ENCODE measurements at places on chromosomes 16 and 17.

DNA sequence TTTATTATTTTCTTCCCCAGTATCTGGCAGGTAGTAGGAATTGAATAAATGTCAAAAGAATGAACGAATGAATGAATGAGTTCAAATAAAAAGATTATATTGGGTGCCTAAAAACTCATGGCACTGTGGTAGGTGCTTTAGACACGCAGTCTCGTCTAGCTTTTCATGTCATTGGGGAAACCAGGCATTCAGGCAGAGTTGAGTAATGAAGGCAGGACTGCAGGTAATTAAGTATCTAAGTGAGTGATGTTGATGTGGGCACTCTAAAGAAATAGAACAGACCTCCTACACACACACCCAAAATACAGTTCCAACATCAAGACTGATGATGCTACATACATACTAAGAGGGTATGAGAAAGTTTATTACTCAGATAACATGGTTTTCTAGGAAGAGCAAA is 96.6 kb downstream of the ZNF18 start:
- DNase-seq: no peak

DNA sequence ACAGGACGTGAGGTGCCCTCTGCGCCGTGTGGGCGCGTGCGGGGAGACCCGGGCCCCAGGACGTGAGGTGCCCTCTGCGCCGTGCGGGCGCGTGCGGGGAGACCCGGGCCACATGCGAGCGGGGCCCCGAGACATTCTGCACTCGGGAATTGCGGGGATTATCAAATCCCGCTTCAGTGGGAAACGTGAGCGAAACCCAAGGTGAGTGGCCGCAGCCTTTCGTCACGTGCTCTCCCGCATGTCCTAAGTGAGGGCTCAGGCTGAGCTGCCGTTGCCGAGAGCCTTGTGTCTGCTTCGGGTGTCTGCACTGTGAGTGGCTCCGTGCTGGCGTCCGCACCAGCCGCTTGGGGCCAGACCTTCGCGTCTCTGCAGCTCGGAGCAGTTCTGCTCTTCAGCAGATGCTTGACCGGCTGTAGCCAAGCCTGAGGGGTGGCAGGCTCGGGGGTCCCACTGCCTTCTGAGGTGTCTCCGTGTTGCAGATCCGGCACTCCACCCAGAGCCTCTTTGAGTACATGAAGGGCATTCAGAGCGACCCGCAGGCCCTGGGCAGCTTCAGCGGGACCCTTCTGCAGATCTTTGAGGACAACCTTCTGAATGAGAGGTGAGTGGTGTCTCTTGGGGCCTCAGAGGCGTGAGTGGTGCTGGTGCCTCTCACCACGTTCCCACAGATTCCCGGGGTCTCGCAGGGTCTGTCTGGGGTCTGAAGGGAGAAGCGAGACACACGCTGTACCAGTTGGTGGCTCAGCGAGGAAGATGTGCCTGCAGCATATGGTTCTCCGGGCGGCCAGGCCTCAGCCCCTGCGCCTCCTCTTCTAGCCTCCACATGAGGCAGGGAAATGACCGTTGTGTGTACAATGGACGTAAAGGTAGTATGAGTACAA is 90.5 kb upstream of the ZNF750 start:
- DNase-seq: no peak

GRCh38 chr16:10020866-10021265 is 161.4 kb downstream of the GRIN2A start:
- no peak for DNase-seq

GRCh38 chr17:66138120-66138519 is 53.8 kb downstream of the CEP112 start:
- no peak for DNase-seq

GRCh38 chr17:49035470-49036269 is 38.5 kb downstream of the IGF2BP1 start:
- DNase-seq: peak; percentile 18

DNA sequence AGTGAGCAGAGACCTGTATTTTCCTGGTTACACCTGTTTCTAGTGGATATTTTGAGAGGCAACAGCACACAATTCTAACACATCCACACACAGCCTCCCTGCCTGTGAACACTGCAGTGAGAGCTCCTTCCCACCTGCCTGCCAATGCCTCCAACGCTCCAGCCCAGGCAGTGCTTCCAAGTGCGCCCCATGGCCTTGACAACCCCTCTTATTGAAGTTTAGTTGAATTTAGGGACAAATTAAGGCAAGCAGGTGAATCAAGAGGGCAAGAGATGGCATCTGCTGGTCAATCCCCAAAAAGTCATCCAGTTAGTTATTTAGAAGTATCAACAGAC is 4.7 kb upstream of the MXRA7 start:
- DNase-seq: no peak

DNA sequence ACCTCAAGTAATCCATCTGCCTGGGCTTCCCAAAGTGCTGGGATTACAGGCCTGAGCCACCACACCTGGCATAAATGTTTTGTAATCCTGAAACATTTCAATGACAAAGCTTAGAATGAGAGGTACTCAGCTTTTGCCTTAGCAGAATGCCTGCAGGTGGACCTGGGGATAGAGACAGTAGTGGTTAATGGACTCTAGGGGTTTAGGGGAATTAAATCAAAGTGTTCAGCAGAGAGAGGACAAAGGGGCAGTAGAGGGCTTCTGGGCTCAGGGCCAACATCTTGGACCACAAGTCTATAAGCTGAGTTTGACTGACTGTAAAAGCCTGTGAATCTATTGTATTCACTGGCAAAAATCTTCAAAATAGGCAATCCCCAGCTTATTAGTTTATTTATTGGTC is 36.0 kb upstream of the MED13 start:
- no peak for DNase-seq

DNA sequence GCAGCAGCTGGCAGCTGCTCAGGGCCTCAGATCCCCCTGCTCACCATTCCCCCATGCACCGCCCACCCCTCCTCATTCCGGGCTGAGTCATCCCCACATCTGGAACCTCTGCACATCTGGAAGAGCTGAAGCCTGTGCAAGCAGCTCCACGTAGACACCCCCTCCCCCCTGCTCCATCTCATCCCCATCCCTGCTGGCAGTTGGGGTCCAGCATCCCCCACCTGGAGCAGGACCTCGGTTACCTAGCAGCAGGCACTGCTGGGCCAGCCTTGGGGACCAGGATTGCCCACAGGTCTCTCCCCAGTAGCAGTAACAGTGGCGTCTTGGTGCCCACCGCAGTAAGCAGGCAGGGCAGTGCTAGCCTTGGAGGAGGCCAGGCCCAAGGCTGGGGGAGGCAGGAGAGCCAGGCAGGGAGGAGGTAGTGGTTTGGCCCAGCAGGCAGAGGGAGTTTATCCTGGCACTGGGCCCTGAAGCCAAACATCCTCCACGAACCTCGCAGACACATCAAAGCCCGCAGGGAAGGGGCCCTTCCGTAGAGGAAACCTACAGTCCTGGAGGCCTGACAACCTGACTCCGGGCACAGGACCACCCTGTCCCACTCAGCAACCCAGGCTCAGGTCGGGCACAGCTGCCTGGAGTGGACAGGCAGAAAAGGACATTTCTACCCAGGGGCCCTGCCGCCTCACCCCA is 7.7 kb upstream of the TMEM92 start:
- no peak for DNase-seq

- DNase-seq: no peak
These were observed 204.8 kb downstream of the HAPSTR1 start for GRCh38 chr16:9296271-9296590.

- no peak for DNase-seq
These were observed 93.7 kb upstream of the TMEM97 start for GRCh38 chr17:28225271-28225670.

DNA sequence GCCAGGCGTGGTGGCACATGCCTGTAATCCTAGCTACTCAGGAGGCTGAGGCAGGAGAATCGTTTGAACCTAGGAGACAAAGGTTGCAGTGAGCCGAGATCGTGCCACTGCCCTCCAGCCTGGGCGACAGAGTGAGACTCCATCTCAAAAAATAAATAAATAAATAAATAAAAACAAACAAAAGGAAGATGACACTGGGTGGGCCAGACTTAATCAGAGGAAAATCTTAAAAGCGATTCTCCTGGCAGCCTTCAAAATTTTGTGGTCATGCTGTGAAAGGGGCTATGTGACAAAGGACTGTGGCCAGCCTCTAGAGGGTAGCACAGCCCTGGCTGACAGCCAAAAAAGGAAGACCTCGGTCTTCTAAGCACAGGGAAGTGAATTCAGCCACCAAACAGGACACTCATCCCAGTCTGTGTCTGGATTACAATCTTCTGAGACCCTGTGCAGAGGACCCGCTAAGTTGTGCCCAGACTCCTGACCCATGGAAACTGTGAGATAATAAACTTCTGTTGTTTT is 391.1 kb downstream of the CNTNAP4 start:
- DNase-seq: no peak

DNA sequence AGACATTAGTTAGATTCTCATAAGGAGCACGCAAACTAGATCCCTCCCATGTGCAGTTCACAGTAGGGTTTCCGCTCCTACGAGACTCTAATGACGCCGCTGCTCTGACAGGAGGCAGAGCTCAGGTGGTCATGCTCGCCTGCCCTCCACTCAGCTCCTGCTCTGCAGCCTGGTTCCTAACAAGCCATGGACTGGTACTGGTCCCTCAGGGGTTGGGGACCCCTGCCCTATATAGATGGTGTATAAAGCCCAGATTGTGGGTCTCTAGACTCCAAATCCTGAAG is 52.1 kb upstream of the LYRM9 start:
- no peak for DNase-seq

- no peak for DNase-seq
These were observed 2.7 kb downstream of the MSL1 start for GRCh38 chr17:40124279-40125141.

GRCh38 chr17:59377410-59377809 is 46.0 kb downstream of the YPEL2 start:
- DNase-seq: no peak

DNA sequence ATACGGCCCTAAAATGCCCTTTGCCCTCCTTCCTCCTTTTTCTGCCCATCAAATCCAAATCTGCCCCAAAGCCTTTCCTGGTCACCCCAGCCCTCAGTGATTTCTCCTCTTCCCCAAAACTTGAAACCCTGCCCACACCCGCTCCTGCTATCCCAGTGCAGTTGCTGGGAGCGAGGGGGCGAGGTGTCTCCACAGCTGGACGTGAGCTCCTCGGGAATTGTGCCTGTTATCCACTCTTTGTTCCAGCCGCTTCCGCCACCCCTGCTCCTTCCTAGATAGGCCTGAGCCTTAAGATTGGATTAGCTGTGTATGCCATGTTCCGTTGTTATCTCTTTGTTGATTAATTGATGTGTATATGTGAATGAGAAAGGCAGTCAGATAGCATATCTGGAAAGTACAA is 2.6 kb upstream of the KRT35 start:
- no peak for DNase-seq

DNA sequence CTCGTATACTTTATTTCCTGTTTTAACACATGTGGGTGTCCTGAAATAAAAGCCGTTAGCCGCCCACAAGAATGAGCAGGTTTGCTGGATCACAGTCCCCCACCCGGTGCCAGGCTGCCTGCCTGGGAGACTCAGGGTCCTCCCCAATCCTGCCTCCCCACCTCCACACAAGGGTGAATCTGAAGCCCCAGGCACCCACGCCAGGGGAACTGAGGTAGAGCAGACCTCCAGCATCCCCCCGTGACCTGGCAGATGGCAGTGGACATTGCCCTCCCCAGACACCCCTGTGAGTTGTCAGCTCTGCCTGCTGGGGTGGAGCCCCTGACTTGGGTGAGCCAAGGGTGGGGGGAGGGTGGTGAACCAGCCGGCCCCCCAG is 114.8 kb downstream of the METRNL start:
- no peak for DNase-seq

DNA sequence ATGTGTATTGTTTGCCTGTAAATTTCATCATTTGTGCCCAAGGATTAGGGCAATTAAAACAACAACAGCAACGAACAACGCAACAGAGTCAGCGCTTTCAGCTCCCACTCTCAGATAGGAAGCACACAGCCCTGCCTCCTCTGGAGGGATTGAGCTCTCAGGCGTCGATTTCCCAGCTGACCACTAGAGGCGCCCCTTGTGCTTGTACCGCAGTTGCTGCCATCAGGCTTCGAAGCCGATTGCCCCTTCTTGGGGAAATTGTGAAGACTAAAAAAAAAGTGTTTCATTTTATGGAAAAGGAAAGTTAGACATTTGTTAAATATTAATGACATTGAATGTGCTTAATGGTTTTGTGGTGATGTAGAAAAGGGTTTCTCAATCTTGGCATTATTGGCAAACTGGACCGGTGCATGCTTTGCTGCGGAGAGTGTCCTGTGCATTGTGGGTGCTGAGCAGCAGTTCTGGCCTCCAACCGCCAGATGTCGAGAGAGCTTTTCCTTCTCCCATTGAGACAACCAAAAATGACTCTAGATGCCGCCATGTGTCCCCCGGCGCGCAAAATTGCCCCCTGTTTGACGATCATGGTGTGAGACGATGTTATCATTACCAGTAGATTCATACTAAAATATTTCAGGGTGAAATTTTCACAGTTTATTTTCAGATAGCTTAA is 650.4 kb upstream of the RBFOX1 start:
- DNase-seq: no peak

DNA sequence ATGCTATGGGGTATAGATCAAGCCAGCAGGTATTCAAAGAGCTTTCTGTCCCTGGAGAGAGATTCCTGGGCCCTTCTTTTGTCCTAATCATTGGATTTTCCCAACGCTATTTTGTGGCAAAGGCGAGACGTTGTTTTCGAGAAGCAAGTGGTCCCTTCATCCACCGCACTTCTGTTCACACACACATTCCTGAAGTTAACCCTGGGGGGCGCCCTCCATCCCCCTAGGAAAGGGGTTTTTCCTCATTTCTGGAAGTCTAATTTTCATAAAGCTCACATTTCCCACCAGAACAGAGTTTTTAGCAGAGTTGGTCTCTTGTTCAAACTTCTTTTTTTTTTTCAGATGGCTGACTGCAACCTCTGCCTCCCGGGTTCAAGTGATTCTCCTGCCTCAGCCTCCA is 11.9 kb downstream of the SCGB1C2 start:
- no peak for DNase-seq

- no peak for DNase-seq
These were observed 36.0 kb downstream of the PGS1 start for GRCh38 chr17:78414178-78415162.

DNA sequence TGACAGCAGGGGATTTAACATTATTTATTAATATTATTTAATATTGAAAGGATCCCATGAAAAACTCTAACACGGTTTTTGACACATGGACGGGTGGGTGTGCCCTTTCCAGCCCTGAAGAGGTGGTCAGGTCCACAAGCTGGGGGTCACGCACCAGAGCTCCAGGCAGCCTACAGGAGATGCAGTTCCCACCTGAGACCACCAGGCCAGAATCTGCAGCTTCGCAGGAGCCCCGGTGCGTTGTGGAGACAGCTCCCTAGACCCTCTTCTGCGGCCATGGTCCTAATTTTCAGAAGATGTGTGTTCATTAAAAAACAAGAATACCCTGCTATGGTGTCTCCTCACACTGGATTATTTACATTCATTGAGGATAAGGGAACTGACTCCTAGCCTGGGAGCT is 331.1 kb downstream of the C16orf95 start:
- no peak for DNase-seq

GRCh38 chr16:28491230-28491969 is 474 bp downstream of the CLN3 start:
- no peak for DNase-seq

- no peak for DNase-seq
These were observed 1.8 kb upstream of the VPS4A start for GRCh38 chr16:69309316-69309715.

GRCh38 chr16:85112364-85112763 is at the start of gene CIBAR2:
Gene CIBAR2 (minus strand): TSS chr16:85112472. CDS start chr16:85112352, 120 bp downstream.
- DNase-seq: no peak

- DNase-seq: no peak
These were observed 1.4 kb upstream of the C1QTNF1 start for GRCh38 chr17:79022507-79022991.

Measured in gastrocnemius medialis (tissue), 4 donors.